Astrocyte (in vitro differentiated cells and primary cell): ENCODE measurements at places on chromosomes 13 and 19. TPM values are rescaled to one million over a fixed set of nuclear protein-coding genes. Genes with fewer than 3 reads are reported as not detected.

- no peaks in the 10 kb centered on the region for H3K27me3 ChIP-seq
- no peak overlapping the region for H3K4me3 ChIP-seq
- H3K27ac ChIP-seq: no peak overlapping the region
- no peaks in the 10 kb centered on the region for H3K4me1 ChIP-seq
- DNase-seq: peak; percentile 19
Observed at GRCh38 chr19:11125994-11126685, 29.4 kb downstream of the SPC24 start.

- H3K27me3 ChIP-seq: peaks cover 4% of the 10 kb centered on the region
- peak overlapping the region; percentile 42 for H3K4me3 ChIP-seq
- H3K27ac ChIP-seq: no peak overlapping the region
- H3K4me1 ChIP-seq: peaks cover 5% of the 10 kb centered on the region
- no peaks in the 10 kb centered on the region for H3K36me3 ChIP-seq
- no peak for DNase-seq
Observed at GRCh38 chr19:3046698-3047495, 15.4 kb downstream of the TLE5 start.

GRCh38 chr13:50130123-50130946, 115.1 kb downstream of the KCNRG start:
- H3K27ac ChIP-seq: no peak overlapping the region
- no peaks in the 10 kb centered on the region for H3K36me3 ChIP-seq
- H3K27me3 ChIP-seq: peaks cover 62% of the 10 kb centered on the region
- H3K4me1 ChIP-seq: peaks cover 34% of the 10 kb centered on the region

DNA sequence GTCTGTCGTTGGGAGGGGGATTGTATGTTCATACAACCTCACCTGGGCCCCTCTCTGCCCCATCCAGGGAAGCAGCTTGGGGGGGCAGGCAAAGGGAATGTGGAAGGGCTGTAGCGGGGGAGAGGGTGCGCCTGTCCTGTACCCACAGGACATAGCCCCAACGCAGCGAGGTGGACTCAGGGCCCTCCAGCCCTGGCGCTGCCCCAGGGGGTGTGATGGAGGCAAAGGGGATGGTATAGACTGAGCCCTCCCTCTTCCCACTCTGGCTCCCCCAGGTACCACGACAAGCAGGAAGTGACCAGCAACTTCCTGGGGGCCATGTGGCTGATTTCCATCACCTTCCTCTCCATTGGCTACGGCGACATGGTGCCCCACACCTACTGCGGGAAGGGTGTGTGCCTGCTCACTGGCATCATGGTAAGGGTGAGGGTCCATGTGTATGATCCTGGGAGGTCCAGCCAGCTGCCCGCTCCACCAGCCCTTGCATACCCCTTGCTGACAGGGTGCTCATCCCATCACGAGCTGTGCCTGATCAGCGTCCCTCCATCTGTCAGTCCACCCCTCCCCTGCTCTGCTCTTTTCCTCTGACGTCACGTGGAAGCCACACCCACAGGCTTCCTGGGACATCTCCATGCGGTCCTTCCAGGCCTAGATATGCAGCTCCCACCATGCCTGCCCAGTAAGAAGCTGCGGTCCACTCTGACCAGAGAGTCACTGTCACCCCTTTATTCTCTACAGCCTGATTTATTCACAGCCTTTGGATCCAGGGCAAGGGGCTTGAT, 18.3 kb downstream of the KCNN1 start:
- no peak for DNase-seq
- no peaks in the 10 kb centered on the region for H3K36me3 ChIP-seq
- H3K4me1 ChIP-seq: no peaks in the 10 kb centered on the region
- no peak overlapping the region for H3K4me3 ChIP-seq
- peaks cover 2% of the 10 kb centered on the region for H3K27me3 ChIP-seq

GRCh38 chr13:111610081-111610480, 289.6 kb downstream of the TEX29 start:
- H3K36me3 ChIP-seq: no peaks in the 10 kb centered on the region
- H3K4me3 ChIP-seq: no peak overlapping the region
- no peaks in the 10 kb centered on the region for H3K4me1 ChIP-seq

GRCh38 chr19:46186717-46187101, 38.7 kb downstream of the IGFL2 start:
- no peak overlapping the region for H3K4me3 ChIP-seq
- peaks cover 33% of the 10 kb centered on the region for H3K27me3 ChIP-seq
- no peak overlapping the region for H3K27ac ChIP-seq
- no peaks in the 10 kb centered on the region for H3K36me3 ChIP-seq
- H3K4me1 ChIP-seq: peaks cover 7% of the 10 kb centered on the region

DNA sequence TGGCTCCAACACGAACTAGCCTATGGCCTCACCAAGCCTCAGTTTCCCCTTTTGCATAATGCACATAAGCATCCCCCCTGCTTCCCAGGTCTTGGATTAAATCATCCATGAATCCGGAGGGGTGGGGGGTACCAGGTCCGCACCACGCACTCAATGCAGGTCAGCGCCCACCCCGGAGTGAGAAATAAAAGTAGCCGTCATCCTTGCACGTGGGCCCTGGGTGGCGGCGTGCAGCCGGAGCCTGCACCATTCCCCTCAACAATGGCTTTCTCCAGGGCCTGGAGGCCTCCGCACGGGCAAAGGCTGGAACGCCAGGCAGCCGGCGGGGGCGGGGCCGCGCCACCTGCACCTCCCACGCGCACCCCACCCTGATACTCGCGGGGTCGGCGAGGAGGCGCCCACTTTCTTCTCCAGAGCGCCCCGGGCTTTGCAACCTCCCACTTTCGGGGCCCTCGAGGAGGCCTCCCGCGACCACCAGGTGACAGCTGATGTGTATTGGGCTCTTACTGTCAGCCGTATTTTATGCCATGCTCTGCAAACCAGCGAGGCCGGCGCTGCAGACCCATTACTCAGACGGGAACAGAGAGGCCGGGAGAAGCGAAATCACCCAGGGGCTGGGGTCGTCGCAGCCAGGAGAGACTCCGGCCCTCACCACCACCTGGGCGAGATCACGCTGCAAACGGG, 767 bp upstream of the GADD45B start:
- H3K4me3 ChIP-seq: peak overlapping the region; percentile 60
- peak; percentile 59 for DNase-seq
- H3K27me3 ChIP-seq: no peaks in the 10 kb centered on the region
- H3K36me3 ChIP-seq: peaks cover 3% of the 10 kb centered on the region
- H3K27ac ChIP-seq: peak overlapping the region; percentile 77

DNA sequence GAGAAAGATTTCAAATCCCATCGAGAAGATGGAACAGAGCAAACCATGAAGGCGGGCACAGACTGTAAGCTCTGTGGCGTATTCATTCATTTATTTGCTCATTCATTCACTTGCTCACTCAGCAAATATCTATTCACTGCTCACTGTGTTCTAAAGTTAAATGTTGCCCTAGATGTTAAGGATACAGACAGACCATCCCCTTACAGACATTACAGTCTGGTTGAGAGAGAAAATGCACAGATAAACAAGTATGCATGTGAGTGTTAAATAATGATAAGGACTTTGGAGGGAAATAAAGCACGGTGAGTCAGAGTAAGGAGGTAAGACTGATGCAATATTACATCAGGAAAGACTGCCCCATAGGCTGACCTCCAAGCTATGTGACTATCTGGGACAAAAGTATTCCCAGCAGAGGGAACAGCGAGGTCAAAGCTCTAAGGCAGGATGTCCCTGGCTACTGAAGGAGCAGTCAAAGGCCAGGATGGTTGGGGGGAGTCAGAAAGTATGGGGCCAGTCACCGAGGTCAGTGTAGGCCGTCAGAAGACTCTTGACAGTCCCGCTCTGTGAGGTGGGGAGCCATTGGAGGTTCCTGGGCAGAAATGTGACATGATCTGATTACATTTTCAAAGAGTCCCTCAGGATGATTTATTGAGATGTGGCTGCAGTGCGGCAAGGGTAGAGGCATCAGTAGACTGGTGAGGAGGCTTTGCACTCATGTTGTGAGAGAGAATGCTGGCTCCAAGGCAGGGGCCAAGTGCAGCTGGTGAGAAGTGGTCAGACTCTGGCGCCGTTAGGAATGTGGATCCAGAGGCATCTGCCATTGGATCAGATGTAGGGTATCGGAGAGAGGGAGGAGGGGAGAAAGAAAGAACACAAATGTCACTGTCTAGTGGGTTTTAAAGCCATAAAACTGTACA, 37.9 kb downstream of the MBNL2 start:
- H3K4me1 ChIP-seq: peaks cover 55% of the 10 kb centered on the region
- DNase-seq: peak; percentile 82
- no peaks in the 10 kb centered on the region for H3K36me3 ChIP-seq
- H3K27me3 ChIP-seq: no peaks in the 10 kb centered on the region

DNA sequence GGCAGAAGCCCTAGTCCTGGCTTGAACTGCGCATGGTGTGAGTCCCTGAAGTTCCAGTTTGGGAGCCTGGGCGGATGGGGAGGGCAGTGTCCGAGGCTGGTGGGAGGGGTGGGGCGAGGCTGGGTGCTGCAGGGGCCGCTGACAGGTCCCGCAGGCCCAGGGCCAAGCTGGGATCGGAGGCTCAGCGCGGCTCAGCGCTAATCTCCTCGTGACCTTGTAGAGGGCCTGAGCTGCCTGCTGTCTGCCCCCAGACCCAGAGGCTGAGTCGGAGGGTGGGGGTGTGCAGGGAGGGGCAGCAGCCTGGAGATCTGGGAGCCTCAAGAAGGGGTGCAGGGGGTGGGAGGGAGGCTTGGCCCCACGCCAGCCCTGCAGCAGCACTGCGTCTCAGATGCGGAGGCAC, 3.0 kb downstream of the ATP1A3 start:
- H3K36me3 ChIP-seq: no peaks in the 10 kb centered on the region
- H3K27me3 ChIP-seq: peaks cover 21% of the 10 kb centered on the region

DNA sequence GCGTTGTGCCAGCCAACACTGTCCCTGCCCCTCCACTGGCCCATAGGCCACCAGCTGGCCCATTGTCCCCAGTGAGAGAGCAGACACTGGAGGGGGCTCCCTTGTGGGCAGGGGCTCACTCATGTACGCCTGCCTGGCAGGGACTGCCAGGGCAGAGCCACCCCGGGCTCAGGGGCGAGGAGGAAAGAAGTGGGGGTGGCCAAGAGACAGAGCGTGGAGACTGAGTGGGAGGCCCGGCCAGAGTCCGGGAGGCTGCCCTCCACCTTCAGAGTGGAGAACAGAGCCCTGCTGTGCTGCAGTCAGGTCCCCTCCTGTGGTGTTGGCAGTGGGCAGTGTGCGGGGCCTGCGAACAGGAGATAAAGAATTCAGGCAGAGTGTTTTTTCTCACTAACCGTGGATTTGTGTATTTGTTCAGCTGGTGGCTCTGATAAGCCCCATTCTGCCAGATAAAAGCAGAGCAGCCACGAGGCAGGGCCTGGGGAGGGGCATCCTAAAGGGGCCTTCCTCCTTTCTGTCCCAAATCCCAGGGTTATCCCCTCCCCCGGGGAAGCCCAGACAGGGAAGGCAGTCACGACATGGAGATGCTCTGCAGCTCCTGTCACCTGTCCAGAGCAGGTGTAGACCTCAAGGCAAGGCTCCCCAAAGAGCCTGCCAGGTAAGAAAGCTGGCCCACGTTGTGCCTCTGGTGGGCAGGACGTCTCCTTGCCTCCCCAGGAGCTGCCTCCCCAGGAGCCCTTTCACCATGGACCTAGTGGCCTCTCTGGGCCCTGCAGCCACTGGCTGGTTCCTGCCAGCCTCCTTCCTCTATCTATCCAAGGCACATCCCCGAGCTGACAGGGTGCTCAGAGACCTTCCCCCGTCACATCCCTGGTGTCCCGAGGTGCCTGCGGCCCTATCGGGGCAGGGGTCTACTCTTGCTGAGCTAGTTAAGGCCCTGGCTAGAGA, 33.0 kb downstream of the LYL1 start:
- H3K4me1 ChIP-seq: peaks cover 12% of the 10 kb centered on the region
- DNase-seq: no peak
- no peaks in the 10 kb centered on the region for H3K27me3 ChIP-seq
- H3K4me3 ChIP-seq: no peak overlapping the region

DNA sequence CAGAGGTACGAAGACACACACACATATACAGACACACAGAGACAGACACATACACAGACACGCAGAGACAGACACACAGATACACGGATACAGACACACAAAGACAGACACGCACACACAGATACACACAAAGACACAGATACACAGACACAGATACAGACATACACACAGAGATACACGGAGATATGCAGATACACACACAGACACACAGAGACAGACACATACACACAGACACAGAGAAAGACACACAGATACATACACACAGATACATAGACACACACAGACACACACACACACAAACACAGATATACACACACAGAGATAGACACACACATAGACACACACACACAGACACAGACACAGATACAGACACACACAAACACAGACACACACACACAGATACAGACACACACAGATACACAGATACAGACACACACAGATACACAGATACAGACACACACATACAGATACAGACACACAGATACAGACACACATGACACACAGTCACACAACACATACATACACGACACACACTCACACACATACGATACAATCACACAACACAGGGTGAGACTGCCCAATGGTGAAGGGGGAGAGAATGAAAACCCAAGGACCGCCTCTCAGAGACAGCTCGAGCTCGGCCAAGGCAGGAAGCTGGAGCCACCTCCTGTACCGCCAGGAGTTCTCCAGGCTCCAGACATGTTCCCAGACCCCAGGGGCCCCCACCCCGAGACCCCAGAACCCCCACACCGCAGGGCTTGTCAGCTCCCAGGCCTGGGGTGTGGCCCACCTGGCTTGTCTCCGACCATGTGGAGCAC, 8.8 kb upstream of the CCER2 start:
- no peak overlapping the region for H3K4me3 ChIP-seq
- H3K36me3 ChIP-seq: peaks cover 4% of the 10 kb centered on the region
- H3K4me1 ChIP-seq: no peaks in the 10 kb centered on the region
- DNase-seq: no peak
- H3K27me3 ChIP-seq: no peaks in the 10 kb centered on the region

GRCh38 chr19:4305257-4305612, 837 bp downstream of the FSD1 start:
- H3K4me3 ChIP-seq: no peak overlapping the region
- DNase-seq: no peak
- no peaks in the 10 kb centered on the region for H3K4me1 ChIP-seq
- H3K27me3 ChIP-seq: no peaks in the 10 kb centered on the region

CAPN12 gene
- 4.6 and 6.0 TPM in 2 replicates for total RNA-seq

ITGBL1 gene
- 0.14 and 0.22 TPM in 2 replicates for total RNA-seq
